ENCODE measurements at places on chromosomes 11 and 22.

- DNase-seq = no peak
These were observed 25.1 kb downstream of the NPAT start for GRCh38 chr11:108197351-108197750.

DNA sequence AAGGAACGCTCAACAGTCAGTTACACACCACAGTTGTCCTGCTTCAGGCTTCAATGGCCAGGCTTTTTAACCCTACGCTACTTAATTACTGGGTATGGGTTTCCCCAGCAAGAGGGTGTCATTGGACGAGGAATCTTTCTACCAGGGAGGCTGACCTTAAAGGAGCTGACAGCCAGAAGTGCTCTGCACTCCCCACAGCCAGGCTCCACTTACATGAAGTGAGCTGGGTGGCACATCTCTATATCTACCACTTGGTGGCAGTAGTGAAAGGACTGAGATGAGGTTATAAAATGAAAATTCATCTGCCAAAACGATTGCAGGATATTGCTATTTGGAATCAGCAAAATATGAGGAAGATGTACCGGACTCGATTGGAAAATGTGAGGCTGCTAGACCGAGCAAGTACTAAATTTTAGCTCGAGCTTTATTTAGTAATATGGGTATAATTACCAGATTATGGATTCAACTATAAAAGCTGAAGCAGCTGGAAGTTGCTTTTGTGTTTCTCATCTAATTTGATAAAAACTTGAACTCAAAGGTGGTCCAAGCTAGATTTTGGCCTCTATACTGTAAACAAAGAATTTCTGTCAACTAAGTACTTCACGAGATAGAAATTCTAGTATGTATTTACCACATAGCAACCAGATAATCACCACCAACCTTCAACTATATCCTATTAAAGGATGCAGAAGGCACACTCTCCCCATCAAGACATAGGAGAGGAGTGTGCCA is 53.9 kb upstream of the CEP126 start:
- peak; percentile 36 for DNase-seq

DNA sequence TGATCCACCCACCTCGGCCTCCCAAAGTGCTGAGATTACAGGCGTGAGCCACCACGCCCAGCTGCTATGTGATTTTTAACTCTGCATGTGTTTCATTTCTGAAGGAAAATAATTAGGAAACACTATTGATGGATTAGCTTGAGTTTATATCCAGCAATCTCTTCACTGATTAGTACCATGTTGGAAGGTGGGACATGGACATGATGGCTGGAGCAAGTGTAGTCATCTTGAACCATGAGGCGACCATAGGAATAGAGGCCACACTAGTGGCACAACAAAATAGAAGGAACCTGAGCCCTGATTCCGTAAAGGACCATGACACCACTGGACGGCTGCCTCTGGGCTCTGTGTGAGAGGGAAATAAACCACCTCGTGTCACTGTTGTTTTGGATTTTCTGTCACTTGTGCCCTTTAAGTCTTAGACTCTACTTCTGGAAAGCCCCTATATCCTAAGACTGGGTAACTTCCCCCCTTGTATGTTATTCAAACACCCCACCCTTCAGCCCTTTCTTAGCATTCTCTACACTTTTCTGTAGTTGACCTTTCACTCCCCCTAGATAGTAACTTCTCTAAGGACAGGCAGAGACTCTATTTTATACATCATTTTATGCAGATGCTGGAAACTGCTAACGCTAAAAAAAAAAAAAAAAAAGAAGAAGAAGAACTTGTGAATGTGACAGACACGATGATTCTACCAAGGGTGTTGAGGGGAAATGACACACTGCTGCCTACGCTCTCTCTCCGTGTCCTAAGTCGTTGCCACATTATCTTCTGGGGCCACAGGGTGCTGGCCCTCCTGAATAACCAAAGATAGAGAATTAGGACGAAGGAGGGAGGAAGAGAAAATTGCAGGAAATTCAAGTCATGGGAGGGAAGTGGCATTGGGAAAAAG is 2.7 kb upstream of the VPS37C start:
- no peak for DNase-seq

DNA sequence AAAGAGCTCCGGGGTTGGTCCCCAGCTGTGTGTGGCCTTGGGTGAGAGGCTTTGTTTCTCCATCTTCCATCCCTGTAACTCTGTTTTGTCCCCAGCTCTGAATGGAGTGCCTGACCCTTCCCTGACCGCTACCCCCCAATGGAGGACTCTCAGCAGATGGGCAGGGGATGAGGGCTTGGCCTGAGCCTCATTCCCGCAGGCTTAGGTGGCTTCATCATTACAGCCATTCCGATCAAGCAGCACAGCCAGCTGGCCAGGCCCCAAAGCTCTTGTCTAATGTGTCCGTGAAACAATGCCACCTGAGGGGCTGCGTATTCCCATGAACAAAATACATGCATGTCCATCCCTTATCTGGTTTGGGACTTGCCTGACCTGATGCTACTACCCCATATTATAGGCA is 3.9 kb upstream of the CDC42EP2 start:
- DNase-seq = no peak

DNA sequence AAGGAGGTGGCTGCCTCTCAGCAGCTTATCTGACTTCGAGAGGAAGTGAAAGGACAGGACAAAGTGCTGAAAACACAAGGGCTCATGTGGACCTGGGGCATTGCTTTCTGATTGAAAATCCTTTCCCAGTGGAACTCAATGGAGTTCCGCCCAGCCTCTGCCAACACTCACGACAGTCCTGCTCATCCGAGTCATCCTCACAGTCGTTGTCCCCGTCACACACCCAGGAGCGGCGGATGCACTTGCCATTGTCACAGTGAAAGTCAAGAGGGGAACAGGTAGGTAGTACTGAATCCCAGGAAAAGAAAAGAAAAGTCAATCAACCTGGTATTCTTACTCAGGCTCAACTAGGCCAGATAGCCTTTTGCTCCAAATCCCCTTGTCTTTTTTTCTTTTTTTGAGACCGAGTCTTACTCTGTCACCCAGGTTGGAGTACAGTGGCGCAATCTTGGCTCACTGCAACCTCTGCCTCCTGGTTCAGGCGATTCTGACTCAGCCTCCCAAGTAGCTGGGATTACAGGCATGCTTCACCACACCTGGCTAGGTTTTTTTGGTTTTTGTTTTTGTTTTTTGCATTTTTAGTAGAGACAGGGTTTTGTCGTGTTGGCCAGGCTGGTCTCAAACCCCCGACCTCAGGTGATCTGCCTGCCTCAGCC is 18.1 kb downstream of the LRP4 start:
- no peak for DNase-seq

DNA sequence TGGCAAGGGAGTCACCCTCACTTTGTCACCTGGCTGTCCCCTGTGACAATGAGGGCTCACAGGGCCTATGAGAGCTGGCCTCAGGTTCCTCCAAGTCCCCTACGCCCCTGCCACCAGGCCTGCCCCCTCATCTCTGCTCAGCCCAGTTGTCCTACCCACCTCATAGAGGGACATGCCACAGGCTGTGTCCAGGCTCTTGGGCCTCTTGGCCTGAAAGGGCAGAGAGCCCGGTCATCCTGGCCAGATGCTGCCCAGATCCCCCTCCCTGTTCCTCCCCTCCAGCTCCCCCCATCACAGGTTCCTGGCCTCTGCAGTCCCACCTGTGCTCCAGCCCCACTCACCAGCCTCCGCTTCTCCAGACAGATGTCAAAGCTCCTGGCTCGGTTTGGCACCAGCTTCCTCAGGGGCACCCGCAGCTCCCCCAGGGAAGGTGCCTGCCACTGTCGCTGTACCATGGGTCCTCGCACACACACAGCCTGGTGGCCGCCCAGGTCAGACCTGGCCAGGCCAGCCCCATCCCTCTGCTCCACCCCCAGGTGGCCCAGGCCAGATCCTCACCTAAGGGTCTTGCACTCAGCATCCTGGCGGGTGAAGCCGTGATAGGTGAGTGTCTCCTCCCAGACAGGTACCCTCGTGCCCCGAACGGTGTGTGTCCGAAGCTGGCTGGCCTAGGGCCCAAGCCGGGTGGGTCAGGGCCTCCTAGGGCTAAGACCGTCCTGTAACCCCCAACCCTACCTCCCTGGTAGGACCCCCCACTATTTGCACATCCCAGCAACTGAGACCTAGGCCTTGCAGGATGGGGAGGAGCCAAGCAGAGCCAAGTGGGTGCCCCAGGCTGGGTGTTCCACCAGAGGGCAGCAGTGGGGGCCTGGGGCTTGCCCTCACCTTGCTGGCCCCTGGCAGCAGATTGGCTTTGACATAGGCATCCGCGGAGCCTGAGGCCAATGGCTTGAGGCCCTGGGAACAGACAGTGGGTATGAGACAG is 8.3 kb downstream of the NDUFV1 start:
- peak; percentile 47 for DNase-seq

GRCh38 chr11:104946907-104947306 is 21.5 kb downstream of the CASP4 start:
- DNase-seq = no peak

GRCh38 chr11:10067629-10068300 is 226.3 kb downstream of the SBF2 start:
- DNase-seq = peak; percentile 77
